Stimulated activated CD4-positive, alpha-beta T cell treated with anti-CD3 and anti-CD28 coated beads, Interleukin-4, amount 100 ng/mL, for 24 hours (primary cell): ENCODE measurements at places on chromosomes 7 and 10.

- DNase-seq = no peak
Observed at GRCh38 chr7:89994483-89994882, 159.8 kb upstream of the STEAP1 start.

- no peak for DNase-seq
Observed at GRCh38 chr10:1527951-1528350, 209.4 kb downstream of the ADARB2 start.

GRCh38 chr10:60336901-60337630, 52.6 kb downstream of the ANK3 start:
- no peak for DNase-seq

DNA sequence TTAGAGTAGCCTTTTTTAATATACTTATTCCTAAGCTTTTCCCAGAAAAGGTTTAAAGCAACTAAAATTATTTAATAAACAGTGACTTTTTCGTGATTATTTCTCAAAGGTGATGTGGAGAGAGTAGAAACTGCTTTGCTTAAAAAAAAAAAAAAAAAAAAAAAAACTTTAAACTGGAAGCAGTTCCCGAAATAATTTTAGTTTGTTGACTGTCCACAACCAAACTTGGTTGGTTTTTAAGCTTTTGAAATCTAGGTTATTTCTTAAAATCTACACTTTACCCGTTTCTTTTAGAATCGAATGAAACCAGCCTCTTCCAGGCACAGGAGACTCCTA, 7.3 kb downstream of the SKAP2 start:
- DNase-seq = no peak

DNA sequence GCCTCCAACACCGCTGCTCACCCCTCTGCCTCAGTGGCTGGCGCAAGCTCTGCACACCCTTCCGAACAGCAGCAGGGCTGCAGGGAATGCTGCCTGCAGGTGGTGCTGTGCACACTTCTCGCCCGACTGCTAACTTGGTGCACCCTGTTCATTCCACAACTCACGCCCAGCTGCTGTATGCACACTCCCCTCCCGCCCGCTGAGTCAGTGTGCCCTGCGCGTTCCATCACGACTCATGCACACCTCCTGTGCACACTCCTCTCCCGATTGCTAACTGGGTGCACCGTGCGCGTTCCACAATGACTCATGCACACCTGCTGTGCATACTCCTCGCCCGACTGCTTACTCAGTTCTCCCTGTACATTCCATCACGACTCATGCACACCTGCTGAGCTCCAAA, 21.5 kb downstream of the ADARB2 start:
- peak; percentile 42 for DNase-seq

GRCh38 chr10:283916-284356, 148.7 kb downstream of the ZMYND11 start:
- peak; percentile 58 for DNase-seq

DNA sequence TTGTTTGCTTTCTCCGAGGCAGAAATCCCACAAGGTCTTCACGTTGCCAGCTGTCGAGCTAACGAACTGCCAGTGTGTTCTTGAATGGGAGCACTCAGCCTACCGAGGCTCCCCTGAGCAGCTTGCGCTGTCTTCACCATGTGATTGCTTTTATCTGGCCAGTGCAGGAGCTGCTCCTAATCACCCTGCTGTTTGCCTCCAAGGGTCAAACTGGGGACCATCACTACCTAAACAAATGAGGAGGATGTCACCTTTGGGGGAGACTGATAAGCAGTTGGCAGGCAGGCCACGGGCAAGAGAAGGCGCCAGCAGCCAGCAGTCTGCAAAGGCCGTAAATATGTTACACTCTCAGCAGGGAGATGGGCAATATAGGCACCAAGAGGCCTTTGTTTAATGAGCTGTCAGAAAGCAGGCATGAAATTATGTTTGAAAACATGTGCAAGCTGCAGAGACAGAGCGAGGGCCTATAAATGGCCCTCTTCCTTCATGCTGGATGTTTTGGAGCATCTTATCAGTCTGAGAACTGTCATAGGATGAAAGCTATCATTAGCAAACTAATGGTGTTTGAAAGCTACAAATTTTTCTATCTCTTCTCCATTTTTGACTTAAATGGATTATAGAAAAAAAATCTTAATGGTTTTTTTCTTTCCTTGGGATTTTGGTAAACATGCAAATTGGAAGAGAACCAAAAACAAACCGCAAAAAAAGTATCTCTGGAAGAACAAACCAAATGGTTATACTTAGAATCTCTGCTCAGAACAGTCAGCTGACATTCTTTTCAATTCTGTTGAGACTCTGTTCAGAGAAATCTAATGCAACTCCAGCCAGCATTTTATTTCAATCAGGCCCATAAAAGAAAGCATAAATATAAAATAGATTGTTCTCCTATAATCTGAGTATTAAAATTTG, 267.3 kb upstream of the NPVF start:
- no peak for DNase-seq

DNA sequence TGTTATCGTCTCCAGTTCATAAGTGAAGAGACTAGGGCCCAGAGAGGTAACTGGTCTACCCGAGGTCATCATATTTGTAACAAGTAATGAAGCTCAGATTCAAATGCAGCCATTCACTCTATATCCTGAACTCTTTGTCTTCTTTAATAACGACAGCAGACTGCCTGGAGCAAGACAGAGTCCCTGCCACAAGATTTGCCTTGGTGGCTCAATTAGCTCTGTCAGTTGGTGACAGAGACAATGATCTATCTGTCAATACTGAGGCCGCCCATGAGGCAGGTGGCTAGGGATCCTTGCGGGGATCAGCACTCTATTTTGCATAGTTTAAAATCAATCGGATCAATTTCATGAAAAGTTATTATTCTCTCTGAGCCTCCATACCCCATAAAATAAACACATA, 43.9 kb downstream of the SH3PXD2A start:
- DNase-seq = no peak

DNA sequence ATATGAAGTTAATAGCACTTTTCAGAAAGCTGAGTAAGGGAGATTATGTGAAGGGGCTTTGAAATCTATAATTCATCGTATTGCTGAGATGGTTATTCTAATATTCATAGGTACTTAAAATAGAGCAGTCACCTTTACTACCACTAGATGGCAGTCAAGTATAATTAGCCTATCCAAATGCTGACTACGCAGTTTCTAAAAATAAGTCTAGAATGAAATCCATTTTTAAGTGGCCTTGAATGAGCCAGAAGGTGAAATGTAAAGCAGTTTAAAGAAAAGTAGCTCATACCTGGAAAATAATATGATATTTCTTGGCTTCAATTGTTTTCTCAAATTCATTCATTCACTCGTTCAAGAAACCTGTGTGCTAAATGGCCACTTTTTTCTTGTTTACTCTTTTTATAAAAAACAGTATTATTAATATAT, 1277.1 kb downstream of the GATA3 start:
- no peak for DNase-seq

DNA sequence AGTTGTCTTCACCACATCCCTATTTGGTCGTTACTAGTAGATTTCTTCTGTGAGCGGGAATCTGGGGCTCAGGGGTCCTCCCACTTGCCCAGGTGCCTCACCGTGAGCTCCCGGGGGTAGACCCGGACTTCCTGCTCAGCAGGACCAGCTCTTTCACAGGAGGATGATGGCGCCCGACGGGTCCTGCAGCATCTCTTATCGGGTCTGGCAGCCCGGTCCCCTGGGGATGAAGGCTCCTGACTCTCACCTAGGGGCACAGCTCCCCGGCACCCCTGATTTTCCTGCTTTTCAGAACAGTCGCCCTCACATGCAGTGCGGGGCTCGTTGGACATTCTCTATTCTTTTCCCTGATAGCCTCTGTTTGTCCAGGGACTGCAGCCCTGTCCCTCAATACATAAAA, 33.0 kb upstream of the SHH start:
- no peak for DNase-seq

DNA sequence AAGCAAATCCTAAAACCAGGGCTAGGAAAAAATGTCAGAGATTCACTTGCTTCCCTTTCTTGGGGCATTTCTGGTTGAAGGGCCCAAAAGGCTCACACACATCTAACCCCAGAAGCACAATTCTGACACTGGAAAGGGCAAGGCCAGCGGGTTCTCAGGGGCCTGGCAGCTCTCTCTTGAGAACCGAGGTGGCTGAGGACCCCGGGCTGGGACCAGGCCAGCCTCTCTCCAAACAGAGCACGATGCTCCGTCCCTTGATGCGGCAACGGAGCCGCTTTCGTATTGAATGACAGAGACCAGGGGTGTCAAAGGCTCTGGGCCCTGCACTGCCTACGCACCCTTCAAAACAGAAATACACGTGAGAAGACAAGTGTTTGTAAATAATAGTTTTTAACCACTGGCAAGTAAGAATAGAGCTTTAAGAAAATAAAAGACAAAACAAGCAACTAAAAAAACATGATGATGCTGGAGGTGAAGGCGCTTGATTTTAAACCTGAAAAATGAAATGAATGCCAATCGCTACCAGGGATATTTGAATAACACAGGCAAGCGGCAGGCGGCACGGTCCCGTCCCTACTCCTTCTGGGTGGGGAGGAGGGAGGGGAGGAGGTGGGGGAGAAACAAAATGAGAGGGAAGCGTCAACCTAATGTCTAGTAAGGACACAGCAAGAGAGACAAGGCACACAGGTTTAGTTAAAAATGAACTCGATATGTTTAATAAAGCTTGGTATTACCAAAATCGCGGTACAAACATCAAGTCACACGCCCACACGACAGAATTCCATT, 68.0 kb downstream of the SLC29A4 start:
- DNase-seq = no peak

- no peak for DNase-seq
Observed at GRCh38 chr10:79926037-79926436, 22.9 kb downstream of the SFTPD start.

DNA sequence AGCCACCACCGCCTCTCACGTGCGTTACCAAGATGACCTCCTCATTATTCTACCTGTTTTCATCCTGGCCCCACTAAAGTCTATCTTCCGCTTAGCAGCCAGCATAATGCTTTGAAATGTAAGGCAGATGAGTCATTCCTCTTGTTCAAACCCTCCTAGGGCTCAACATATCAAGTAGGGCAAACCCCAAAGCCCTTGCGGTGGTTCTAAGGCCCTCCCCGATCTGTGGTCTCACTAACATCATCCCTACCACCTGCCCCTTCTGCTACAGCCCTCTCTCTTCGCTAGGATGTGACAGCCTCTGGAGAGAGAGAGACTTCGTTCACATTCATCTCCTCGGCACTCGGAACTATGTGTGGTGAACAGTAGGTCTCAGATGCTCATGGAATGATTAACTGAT, 94.8 kb downstream of the SVIL start:
- no peak for DNase-seq

GRCh38 chr10:17734432-17735080, 17.4 kb upstream of the TMEM236 start:
- no peak for DNase-seq

- no peak for DNase-seq
Observed at GRCh38 chr7:6398943-6399342, 48.8 kb downstream of the DAGLB start.

- DNase-seq = no peak
Observed at GRCh38 chr10:44908936-44909630, 2.1 kb upstream of the TMEM72 start.

DNA sequence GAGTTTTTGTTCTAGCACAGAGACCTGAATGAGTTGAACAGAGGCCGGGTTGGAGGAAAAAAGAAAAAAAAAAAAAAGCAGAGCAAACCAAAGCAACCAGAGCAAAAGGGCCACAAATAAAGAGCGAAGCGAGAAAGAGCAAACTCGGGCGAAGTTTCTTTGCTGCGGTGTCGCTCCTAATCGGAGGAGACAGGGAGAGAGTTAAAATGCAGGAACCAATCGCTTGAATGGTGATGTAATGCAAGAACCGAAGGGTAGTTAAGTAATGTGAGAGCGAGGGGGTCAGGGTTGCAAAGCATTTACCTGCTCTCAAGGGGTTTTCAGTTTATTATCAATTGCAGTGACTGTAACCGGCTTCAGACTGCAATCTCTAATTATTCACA, 271.7 kb downstream of the TRIL start:
- no peak for DNase-seq

DNA sequence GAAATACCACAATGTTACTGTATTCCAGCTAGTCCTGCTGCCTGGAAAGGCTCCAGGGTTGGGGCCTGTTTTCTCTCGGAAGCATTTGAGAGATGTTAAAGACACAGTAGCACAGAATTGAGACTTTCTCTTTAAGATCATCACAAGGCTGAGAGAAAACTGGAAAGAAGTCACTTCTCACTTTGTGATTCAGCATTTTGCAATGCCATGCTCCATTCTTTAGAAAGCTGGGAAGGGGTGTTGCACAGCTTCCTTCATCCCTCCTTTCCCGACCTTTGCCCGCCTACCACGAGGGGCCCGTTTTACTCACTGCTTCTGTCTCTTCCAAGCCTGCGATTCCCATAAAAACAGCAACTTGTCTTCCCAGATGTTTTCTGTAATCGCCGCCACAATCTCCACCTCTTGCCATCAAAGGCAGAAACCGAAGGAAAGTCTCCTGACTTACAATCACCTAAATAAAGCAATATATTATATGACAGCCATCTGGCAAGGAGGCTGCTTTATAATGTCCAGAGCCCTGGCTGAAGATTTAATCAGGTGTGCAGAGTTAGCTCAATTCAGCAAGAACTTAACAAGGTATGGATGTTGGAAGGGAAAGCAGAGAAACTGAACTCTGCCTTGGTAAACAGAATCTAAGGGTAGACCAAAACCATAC, 18.9 kb downstream of the NOD1 start:
- no peak for DNase-seq

- DNase-seq = no peak
Observed at GRCh38 chr10:97631098-97631497, 2.2 kb downstream of the MORN4 start.

GRCh38 chr10:97019213-97019844, 166.4 kb downstream of the SLIT1 start:
- no peak for DNase-seq

DNA sequence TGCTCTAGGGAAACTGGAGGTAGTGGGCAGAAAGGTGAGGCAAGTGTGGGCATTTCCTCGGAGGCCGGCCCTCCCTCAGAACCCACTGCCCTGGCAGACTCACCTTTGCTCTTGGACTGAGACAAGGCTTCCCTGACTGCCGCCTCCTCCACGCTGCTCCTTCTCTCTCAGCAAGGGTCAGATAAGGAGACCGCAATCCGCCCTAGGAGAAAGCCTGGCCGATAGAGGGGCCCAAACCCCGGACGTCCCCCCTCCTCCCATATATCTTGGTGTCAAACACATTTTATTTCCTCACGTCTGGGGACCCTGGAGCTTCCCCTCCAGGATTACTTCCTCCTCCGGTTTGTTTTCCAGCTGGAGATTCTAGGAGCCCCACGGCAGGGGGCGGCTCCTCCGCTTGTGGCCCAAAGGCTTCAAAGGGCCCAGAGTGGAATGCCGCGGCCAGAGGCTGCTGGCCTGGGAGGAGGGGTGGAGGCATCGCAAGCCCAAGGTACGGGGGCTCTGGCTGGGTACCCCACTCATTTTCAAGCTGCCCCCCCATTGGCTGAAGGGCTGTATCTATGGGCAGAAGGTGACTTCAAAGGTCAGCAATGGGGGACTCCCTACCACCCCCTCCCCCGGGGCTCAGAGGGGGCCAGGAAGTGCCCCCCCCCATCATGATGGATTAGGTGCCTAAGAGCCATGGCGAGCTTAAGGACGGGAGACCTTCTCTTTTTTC, 31.7 kb upstream of the LBX1 start:
- DNase-seq = no peak

DNA sequence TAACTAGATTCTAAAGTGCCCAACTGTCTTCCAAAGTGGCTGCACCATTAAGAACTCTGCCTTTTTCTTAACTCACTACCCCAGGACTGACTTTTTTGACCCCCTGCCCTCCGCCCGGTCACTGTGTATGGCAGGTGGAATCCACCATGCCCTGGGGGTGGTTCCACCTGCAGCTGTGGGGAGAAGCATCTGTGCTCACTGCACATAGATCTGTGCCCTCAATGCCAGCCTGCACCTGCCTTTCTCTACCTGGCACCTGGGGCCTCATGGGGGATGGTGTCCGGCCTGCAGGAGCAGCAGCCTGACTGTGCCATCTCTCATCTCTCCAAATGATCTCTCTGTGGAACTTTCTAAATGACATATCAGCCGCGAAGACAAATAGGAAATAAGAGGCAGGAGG, 353.5 kb downstream of the PAXIP1 start:
- DNase-seq = no peak
